ENCODE measurements at places on chromosomes 1 and 21.
A peak's percentile ranks its signal among the peaks of the same experiment; 100 is the strongest.

DNA sequence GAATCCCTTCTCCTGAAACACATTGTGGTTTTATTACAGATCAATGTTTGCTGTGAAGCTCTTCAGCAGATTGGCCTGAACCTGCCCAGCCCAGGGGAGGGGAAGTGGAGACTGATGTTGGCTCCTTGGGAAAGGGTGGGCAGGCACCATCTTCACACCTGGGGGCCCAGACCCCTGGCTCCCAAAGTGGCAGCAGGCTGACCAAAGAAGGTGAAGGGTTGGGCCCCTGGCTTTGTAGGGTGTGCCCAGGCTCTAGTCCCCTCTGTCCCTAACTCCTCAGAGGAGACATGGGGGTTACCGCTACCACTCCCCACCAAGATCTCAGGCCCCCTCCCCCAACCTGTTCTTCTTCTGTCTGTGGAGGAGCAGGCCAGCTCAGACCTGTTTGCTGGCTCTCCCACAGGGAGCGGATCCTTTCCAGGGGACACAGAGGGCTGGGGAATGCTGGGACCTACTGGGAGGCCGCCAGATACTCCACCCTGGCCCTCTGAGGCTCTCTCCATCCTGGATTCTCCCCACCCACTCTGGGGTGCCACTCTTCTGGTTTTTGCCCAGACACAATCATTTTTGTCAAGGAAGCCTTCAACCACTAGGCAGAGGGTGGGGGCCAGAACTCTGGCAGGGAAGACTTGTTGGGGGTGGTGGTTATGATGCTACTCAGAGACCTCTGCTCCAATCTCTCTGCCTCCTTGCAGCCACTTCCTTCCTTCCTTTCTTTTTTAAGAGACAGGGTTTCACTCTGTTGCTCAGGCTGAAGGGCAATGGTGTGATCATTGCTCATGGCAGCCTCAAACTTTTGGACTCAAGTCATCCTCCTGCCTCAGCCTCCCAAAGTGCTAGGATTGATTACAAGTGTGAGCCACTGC is 5.0 kb upstream of the EFNA3 start:
- no peak for DNase-seq

GRCh38 chr1:6867729-6868659 is 82.7 kb downstream of the CAMTA1 start:
- DNase-seq: no peak

DNA sequence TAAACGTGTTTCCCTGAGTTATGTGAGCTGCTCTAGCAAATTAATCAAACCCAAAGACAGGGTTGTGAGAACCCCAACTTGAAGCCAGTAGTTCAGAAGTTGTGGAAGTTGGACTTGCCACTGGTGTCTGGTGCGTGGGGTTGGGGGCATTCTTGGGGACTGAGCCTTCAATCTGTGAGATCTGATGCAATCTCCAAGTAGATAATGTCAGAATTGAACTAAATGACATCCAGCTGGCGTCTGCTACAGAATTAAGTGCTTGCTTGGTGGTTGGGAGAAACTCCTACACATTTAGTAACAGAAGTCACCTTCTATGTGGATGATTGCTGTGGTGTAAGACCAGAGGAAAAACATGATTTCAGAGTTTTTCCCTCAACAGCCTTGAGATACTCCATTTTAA is 207.4 kb downstream of the FGGY start:
- DNase-seq: peak; percentile 42

DNA sequence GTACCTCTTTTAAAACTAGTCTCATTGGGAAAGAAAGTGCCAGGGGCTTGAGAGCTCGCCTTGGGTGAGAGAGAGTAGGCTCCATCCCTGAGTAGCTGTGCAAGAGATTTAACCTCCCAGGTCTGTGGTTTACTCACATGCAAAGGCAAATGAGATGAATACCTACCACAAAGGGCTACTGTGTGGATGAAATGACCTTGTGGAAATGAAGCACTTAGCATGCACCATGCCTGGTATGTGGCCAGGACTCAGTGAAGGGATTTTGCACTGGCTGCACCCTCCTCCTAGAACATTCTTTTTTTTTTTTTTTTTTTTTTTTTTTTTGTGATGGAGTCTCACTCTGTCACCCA is 120.3 kb downstream of the PROX1 start:
- no peak for DNase-seq

DNA sequence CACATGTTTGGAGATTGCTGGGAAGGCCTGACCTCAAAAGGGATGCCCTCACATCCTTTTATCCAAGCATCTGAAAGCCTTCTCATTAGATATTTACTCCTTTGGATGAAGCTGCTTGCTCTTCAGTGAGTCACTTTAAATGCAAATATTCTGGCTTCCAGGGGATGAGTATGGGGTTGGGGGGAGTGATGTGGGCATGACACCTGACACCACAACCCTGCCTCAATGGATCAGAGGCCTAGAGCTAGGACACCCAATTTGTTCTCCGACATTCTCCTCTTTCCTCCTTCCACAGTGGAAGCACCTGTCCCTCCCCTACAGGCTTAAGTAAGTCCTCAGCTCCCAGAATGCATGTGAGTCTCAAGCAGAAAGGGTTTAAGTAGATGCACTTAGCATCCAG is 238.3 kb downstream of the OMA1 start:
- DNase-seq: no peak

GRCh38 chr1:147735423-147735822 is 25.0 kb downstream of the GJA5 start:
- no peak for DNase-seq

GRCh38 chr1:58287894-58288623 is 258.5 kb downstream of the OMA1 start:
- DNase-seq: no peak
